Cardiac fibroblast (primary cell): ENCODE measurements at places on chromosomes 6 and 20.

DNA sequence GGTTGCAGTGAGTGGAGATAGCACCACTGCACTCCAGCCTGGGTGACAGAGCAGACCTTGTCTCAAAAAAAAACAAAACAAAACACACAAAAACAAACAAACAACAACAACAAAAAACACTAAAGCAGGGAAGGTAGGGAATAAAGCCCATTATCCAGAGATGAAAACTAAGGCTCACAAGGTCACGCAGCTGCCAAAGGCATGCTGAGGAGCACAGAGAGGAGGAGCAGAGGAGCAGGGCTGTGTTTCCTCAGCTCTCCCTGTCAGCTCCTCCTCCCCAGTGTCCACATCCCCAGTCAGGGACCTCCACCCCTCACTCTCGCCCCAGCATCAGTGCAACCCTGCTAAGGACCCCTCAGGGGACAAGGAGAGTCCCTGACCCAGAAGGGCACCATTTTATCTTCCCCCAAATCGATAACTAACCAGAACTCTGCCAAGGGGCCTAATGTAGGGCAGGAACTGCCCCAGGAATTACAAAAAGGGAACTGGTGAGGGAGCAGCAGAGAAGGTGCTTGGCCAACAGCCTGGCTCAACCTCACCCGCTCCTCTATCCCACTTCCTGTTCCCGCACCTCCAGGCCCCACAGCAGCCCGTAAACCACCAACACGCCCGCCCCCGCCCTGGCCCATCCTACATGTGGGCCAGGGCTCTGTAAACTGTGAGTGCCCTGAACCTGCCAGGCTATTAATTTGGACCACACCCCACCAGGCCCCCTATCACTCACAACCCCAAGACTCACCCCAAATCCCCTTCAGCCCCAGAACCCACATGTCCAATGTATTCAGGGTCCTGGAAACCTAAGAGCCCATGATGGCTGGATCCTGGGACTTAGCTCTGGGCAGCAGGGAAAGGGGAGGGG lies 9.0 kb downstream of the TEAD3 start:
- DNase-seq = peak; percentile 50

DNA sequence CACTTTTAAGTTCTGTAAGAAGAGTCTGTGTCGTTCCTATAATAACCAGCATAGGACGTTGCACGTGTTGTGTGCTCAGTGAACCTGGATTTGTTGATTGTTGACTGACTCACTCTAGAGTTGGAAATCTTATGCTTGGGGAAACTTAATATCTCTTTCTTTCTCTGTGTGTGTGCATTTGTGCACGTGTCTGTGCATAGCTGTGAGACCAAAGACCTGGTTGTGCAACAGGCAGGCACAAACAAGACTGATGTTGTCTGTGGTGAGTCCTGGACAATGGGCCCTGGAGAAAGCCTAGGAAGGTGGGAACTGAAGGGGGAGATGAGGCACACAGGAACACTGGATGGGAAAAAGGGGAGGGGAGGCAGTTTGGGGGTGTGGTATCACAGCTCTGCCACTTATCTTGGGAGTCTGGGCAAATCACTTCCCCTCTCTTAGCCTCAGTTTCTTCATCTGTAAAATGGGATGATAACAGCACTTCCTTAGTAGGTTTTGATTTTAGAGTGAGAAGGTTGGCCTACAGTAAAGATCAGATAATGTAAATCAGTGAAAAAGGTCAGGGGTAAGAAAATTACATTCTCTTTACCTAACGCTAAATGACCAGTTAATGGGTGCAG lies 8.4 kb downstream of the CD40 start:
- no peak for DNase-seq

- no peak for DNase-seq
These were observed 21.9 kb downstream of the SPATA2 start for GRCh38 chr20:49893242-49894072.

GRCh38 chr6:23823421-23823820 lies 302.6 kb upstream of the NRSN1 start:
- no peak for DNase-seq

- peak; percentile 66 for DNase-seq
These were observed 273.9 kb downstream of the RFPL4B start for GRCh38 chr6:112620812-112621569.

DNA sequence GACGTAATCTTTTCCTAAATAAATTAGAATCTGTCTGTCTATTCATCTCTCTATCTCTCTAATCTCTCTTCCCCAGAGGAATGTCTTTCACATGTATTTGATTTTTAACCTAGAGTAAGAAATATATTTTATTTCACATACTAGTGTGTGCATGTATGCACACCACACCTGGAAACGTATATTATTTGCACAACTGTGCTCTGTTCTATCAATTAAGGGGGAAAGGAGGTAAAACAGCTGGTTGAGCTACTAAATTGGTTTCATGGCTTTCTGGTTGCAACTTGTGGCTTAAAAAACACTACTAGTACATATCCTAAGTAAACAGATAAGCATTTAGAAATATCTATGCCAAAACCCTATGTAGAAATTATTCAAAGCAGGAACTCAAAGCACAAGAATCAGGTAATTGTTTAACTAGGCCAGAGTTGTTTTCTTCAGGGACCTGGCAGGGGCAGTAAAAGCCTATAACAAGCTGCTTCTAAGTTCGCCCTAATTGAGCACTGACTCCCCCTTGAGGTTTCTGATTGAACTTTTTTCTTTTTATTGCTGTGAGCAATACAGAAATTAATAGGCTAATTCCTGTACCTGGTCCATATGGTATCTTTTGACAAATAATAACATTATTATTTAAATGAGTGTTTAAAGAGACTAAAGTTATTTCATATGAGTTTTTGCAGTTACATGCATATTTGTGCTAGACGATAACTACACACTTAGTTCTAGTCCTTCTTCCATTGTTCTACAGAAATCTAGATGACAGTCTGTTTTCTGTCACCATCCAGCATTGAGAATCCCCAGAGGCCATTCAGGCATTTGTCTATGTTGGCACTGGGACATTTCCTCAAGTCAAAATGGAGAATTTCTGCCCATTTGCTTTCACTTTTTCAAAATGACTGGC lies 88.6 kb downstream of the MCHR2 start:
- DNase-seq = peak; percentile 41

- DNase-seq = no peak
These were observed 905 bp upstream of the SLC12A5 start for GRCh38 chr20:46028110-46028509.

DNA sequence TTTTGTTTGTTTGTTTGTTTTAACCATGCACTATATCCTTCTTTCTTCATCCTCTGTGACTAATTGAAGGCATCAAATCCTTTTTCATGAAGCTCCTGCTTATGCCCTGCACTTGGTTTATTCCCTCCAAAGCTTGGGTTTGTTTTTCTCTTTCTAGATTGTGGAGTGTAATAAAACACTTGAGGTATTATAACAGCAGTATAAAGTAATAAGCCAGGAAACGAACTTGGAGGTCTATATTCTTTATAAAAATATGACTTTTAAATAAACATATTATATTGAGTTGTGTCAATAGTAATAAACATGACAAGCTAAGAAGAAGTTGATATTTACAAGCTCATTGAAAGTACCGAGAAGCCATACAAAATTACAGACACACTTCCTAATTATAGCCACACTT lies 659.4 kb downstream of the RFPL4B start:
- no peak for DNase-seq

DNA sequence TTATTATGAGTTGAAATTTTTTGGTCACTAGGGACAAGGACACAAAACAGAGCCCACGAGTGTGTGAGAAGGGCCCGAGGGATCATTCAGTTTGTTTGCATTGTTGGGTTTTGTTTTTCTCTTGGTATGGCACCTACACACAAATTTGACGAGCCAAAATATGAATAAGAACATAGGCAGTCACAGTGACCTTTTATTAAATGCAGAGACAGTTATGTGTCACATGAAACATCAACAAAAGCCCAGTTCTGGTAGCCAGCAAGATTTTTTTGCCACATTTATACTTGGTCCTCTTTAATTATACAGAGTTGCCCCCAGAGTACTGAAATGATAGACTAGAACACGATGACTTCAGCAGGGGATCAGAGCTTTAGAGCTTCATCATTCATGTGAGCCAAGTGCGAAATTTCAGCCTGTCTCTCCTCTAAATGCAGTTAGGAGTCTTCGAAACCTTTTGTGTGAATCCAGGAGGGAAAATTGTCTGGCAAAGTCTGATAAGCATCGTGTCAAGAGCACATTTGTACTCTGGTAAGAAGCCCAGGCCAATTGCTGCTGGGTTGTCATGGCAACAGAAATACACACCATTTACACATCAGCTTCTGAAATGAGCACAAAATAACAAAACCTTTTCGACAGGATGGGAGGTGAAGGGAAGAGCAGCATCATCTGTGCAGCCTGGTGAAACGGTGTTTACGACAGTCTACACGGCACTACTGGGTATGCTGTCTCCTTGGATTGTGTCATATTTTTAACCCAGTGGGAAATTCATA lies 79.2 kb upstream of the RIPOR2 start:
- DNase-seq = peak; percentile 93

DNA sequence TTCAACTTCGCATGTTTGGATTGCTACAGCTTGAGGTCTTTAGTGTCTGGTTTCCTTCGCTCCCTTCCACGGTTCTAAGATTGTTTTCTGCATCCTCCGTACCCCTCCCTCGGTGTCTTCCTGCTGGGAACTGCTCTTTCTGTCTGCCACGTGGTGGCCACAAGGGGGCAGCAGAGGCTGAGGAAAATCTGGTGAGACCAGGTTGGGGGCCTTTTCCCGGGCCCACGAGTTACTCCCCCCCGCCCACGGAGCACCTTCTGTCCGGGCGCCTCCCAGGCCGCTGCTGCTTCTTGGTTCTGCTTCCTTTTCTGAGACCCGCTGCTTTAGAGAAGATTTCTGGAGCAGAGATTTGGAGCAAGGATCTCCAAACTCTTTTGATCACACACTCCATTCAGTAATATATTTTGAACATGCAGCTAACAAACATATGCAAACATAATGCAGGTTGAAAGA lies 21.1 kb upstream of the NOTCH4 start:
- peak; percentile 81 for DNase-seq
